ENCODE measurements at places on chromosomes 7 and 10. TPM values are rescaled to one million over a fixed set of nuclear protein-coding genes. Genes with fewer than 3 reads are reported as not detected.
A peak's percentile ranks its signal among the peaks of the same experiment; 100 is the strongest.

CCDC146 gene
- 24.8 TPM for polyA plus RNA-seq

STOX1 gene
- polyA plus RNA-seq, result 11.3 TPM

BUD23 gene
- 104 TPM for polyA plus RNA-seq

CH25H gene
- 0.18 TPM for polyA plus RNA-seq

TOMM7 gene
- polyA plus RNA-seq, result 388 TPM

ADAM22 gene
- polyA plus RNA-seq, result 10.6 TPM

DRGX gene
- polyA plus RNA-seq, result 0.07 TPM

CUZD1 gene
- 1.6 TPM for polyA plus RNA-seq

LAMTOR4 gene
- polyA plus RNA-seq, result 126 TPM

C7orf57 gene
- 0.58 TPM for polyA plus RNA-seq

DBNL gene
- 71.3 TPM for polyA plus RNA-seq

DNA sequence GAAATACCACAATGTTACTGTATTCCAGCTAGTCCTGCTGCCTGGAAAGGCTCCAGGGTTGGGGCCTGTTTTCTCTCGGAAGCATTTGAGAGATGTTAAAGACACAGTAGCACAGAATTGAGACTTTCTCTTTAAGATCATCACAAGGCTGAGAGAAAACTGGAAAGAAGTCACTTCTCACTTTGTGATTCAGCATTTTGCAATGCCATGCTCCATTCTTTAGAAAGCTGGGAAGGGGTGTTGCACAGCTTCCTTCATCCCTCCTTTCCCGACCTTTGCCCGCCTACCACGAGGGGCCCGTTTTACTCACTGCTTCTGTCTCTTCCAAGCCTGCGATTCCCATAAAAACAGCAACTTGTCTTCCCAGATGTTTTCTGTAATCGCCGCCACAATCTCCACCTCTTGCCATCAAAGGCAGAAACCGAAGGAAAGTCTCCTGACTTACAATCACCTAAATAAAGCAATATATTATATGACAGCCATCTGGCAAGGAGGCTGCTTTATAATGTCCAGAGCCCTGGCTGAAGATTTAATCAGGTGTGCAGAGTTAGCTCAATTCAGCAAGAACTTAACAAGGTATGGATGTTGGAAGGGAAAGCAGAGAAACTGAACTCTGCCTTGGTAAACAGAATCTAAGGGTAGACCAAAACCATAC is 18.9 kb downstream of the NOD1 start:
- no peak for DNase-seq

GRCh38 chr7:2074691-2075090 is 158.1 kb downstream of the MAD1L1 start:
- no peak for DNase-seq

- DNase-seq, result no peak
Measured at GRCh38 chr7:2572101-2572842, 13.5 kb downstream of the IQCE start.

DNA sequence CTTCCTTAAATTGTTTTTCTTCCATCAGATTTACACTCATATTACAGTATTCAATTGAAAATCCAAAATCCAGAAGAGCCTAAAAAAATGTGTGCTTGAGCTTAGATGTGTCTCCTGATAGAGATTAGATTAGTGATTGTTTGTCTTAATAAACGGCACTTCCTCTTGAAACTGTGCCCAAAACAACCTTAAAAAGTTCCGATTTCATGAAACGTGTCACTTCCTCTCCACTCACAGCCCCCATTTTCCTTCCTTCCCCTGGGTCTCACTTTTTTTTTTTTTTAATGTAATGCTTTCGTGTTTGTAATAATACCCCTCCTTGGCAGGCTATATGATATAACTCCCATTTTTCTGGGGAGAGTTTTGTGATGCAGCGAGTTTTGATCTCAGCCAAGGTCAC is 114.8 kb upstream of the ADO start:
- peak; percentile 17 for DNase-seq

DNA sequence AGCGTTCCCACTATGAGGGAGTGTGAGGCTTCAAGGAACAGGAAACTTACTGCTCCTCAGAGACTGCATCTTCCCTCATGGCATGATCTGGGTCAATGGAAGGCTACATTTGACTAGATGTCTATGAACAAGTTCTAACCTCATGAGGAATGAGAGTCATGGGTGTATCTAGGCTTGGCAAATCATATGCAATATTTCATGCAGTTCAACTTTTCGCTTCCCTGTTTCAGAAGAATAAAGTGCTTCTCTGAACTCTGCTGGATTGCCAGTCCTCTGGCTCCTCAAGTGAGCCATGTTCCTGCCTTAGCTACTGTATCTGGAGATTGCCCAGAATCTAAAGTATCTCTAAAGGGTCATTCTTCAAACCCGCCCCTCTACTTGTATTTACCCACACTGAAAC is 54.3 kb upstream of the SEMA3A start:
- no peak for DNase-seq

- no peak for DNase-seq
Measured at GRCh38 chr7:28160551-28160991, 20.0 kb downstream of the JAZF1 start.

DNA sequence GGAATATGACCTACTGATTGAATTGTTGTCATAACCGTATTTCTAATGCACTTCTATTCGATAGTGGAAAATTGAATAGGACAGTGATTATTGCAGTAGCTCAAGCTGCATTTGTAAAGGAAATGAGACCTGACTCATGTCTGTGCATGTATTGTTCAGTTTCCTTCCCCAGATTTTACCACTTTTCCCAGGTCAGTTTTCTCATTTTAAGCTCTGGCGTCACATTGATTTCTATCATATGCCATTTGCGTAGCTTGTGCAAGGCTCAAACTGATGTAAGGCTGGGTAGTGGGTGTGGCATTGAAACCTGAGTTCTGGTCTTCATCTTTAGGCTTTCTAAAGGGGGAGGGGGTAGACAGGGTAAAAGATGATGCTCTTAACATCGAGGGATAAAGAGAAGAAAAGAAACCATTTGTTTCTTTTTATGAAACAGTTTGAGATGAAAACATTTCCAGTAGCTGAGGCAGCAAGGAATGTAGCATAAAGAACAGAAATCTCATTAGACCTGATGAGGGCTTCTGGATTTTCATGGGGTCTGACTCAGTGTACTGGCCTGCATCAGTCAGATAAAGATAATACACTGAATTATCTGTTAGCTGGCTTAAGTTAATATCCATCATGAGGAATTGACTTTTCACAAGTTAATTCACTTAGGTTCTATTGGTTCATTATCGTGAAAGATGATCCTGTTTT is 182.3 kb upstream of the CDCA7L start:
- DNase-seq, result no peak

DNA sequence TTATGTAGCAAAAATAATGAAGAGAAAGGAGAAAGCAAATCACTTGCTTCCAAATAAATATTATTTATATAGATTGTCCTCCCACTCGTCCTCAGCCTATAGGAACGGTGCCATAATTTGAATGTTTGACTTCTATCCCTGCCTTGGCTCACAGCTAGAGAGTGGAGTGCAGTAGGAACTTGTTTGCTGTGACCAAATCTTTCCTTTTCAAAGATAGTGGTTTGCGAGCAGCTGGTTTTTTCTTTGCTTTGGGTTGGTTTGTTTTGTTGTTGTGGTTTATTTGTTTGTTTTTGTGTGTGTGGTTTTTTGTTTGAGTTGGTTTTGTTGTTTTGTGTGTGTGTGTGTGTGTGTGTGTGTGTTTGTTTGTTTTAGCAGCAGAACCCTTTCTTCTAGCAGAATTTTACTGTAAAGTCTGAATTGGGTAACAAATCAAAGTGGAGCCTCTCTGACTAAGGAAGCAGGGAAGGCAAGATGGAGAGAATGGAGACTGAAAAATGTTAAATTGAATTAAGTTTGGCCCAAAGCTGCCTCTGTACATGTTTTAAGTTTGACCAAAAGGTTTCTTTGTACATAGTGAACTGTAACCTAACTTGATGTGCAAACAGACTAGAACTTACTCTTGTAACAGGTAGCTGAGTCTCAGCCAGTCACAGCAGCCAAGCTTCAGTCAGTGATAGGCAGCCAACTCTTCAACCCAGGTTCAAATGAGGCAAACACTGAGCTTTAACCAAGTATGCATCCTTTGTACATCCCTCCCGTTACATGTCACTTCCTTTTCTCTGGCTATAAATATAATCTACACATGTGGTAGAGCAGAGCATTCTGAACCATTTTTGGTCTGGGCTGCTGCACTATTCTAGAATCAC is 149.5 kb upstream of the LRGUK start:
- no peak for DNase-seq

- DNase-seq, result no peak
Measured at GRCh38 chr7:142771353-142771723, 568 bp downstream of the PRSS2 start.

DNA sequence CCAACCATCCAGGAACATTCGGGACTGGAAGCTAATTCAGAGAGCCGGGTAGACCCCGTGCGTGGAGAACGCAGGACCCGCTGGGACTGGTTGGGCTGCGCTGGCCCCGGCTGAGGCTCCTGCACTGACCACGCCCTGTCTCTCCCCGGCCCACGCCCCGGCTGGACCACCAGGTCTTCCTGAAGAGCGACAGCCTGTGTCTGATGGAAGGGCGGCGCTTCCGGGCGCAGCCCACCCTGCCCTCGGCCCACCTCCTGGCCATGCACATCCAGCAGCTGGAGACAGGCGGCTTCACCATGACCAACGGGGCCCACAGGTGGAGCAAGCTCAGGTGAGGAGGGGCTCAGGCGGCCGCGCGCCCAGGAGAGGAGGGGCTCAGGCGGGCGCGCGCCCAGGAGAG is 10.2 kb upstream of the UTF1 start:
- no peak for DNase-seq

DNA sequence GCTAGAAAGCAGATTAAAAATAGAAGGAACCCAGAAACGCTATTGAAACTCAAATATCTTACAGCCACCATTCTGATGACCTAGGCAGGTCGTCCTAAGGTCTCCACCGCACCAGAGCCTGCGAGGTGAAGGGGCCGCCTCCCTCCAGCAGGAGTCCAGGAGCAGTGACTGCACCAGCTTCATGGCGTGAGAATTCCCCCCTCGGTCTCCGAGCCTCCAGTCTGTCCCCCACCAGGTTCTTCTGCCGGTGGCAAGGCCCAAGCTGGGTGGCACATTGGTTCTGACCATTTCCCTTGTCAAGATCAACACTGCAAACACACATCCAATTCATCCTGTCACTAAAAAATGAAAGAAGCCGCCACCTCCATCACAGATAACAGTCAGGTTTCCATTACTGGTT is 98.7 kb downstream of the DIP2C start:
- DNase-seq, result no peak

DNA sequence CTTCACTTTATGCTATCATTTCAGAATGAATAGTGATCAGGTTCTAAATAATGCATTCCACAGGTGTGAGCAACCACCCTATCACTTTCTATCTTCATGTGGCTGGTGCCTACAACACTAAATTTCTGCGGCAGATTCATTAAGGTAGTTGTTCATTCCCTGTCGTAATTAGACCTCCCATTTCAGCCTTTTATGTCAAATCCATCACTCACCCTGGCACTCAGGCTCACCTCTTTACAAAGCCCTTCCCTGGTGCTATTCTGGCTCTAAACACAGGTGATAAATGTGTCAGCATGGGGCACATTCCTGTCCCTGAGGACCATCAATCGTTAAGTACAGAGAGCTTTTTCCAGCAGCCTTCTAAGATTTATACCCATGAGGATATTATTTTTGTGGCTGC is 300.0 kb upstream of the C7orf33 start:
- peak; percentile 20 for DNase-seq

GRCh38 chr10:34814223-34814912 is 728 bp downstream of the PARD3 start:
- no peak for DNase-seq

All from right renal pelvis (tissue), 4 donors.